Thyroid gland (tissue), 4 donors: ENCODE measurements at places on chromosomes 2 and 18. TPM values are rescaled to one million over a fixed set of nuclear protein-coding genes. Genes with fewer than 3 reads are reported as not detected.
A peak's percentile ranks its signal among the peaks of the same experiment; 100 is the strongest.

- peaks cover 9% of the 10 kb centered on the region for H3K4me1 ChIP-seq
- H3K27me3 ChIP-seq, result no peaks in the 10 kb centered on the region
- no peak overlapping the region for H3K27ac ChIP-seq
- H3K36me3 ChIP-seq, result no peaks in the 10 kb centered on the region
- H3K4me3 ChIP-seq, result no peak overlapping the region
Measured at GRCh38 chr2:98903767-98904485, 32.1 kb downstream of the CRACDL start.

- H3K36me3 ChIP-seq, result no peaks in the 10 kb centered on the region
- no peaks in the 10 kb centered on the region for H3K27me3 ChIP-seq
- H3K4me1 ChIP-seq, result no peaks in the 10 kb centered on the region
- no peak for DNase-seq
- no peak overlapping the region for H3K27ac ChIP-seq
Measured at GRCh38 chr2:167939514-167940345, 307.7 kb downstream of the STK39 start.

GRCh38 chr18:69843015-69843414 lies 104.7 kb downstream of the CD226 start:
- peaks cover 2% of the 10 kb centered on the region for H3K4me1 ChIP-seq
- DNase-seq, result no peak
- no peaks in the 10 kb centered on the region for H3K27me3 ChIP-seq
- no peak overlapping the region for H3K27ac ChIP-seq
- no peaks in the 10 kb centered on the region for H3K36me3 ChIP-seq
- H3K4me3 ChIP-seq, result no peak overlapping the region

MC5R gene
- total RNA-seq, result not detected

DNA sequence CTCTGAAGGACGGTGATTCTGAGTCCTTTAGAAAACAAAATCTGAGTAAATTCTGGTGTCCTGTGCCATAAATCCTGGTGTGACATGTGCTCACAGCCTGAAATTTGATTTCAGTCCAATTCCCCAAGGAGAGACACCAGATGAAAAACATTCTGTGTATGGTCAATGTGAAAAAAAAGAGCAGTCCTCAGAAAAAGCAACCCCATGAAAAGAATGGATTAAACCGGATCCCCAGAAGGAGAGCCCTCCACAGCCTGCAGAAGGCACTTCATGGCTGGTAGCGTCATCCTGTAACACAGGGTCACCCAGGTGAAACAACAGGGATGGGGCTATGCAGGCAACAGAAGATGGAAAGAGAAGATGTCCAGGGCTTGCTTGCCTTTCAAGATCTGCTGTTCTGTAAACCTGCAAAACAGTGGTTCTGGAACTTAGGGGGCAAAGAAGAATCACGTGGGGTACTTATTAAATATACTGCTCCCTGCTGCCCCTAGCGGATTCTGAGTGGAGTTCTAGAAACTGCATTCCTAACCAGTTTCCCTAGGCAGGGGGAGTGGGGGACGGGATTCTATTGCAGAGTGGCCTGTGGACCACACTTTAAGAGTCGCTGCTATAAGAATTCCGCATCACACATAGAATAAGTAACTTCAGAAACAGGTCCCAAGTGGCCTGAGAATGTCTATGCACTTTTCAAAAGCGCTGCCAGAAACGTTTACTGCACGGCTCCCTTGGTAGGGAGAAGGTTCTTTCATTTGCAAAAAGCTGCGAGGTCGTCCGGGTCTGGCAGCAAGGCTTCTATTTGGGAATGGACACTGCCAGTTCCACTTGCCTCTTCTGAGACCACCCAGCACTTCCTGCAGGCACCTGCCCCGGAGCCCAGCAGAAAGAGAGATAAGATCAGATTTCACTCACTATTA lies 118.9 kb upstream of the ARL5A start:
- H3K36me3 ChIP-seq, result no peaks in the 10 kb centered on the region
- H3K27ac ChIP-seq, result peak overlapping the region; percentile 27
- H3K27me3 ChIP-seq, result no peaks in the 10 kb centered on the region
- H3K4me1 ChIP-seq, result peaks cover 6% of the 10 kb centered on the region
- peak; percentile 56 for DNase-seq

GRCh38 chr2:9547262-9547991 lies 8.2 kb downstream of the ADAM17 start:
- H3K27me3 ChIP-seq, result no peaks in the 10 kb centered on the region
- no peak overlapping the region for H3K27ac ChIP-seq
- DNase-seq, result no peak
- H3K4me1 ChIP-seq, result peaks cover 4% of the 10 kb centered on the region
- no peaks in the 10 kb centered on the region for H3K36me3 ChIP-seq

DNA sequence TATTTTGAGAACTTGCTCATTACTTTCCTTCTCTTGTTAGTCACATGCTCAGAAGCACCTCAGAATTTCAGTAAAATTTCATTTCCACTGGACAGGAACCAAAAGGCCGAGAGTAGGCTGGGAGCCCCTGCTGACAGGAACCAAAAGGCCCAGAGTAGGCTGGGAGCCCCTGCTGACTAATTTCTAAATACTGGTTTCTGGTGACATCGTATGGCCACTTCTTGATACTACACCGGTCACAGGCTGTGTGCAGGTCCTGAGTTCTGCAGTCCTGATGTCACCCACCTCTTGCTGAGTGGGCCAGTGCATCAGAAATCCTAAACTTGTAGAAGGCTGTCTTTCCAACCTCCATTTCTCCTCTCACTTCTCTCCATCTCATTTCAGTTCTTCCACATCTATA lies 17.7 kb upstream of the EN1 start:
- no peaks in the 10 kb centered on the region for H3K27me3 ChIP-seq
- no peak overlapping the region for H3K4me3 ChIP-seq
- no peaks in the 10 kb centered on the region for H3K4me1 ChIP-seq

GRCh38 chr18:58369616-58370015 lies 259.3 kb downstream of the ALPK2 start:
- peaks cover 6% of the 10 kb centered on the region for H3K4me1 ChIP-seq
- H3K27me3 ChIP-seq, result no peaks in the 10 kb centered on the region
- H3K27ac ChIP-seq, result no peak overlapping the region
- no peak overlapping the region for H3K4me3 ChIP-seq
- no peak for DNase-seq
- H3K36me3 ChIP-seq, result peaks cover 13% of the 10 kb centered on the region

DNA sequence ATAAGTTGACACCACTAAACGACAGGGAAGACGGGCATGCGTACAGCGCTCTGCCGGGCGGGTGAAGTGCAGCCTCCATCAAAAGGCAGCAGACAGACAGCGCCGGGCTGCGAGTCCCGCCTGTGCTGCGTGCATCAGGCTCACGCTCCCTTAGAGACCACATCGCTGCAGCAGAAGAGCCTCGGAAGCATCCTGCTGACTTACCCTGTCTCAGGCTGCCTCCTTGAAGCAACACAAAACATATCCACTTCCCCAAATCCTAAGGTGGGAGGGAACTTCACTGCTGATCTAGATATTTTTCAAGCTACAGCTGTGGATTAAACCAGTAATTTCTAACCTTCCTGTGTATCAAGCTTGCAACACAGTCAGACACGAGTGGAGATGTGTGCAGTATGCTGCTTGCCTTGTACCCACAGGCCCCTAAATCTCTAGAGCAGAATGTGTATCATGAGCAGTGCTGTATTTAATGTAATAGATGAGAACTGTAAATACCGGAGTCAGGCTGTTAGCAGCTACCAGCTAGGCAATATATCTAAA lies 6.4 kb downstream of the MYT1L start:
- DNase-seq, result no peak
- no peak overlapping the region for H3K4me3 ChIP-seq
- H3K4me1 ChIP-seq, result no peaks in the 10 kb centered on the region

GRCh38 chr2:44171018-44171417 lies 2.3 kb downstream of the PPM1B start:
- no peaks in the 10 kb centered on the region for H3K36me3 ChIP-seq
- no peak for DNase-seq
- no peak overlapping the region for H3K4me3 ChIP-seq
- H3K27me3 ChIP-seq, result no peaks in the 10 kb centered on the region
- peaks cover 13% of the 10 kb centered on the region for H3K4me1 ChIP-seq

DNA sequence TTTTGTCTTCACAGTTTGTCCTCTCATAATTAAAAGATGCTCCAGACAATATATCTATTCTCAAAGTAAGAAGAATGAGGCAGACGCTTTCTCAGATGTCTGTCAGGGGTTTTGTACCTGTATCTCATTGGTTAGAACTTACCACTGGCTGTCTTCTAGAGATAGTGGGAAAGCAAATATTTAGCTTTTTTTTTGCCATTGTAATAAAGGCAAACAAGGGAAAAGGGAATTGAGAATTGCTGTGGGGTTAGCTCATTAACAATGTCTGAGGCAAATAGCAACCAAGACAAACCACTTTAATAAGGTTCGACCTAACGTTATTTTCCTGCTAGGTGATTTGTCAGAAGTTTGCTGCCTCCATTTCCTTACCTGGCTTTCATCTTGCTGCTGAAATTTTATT lies 30.0 kb downstream of the ZNF638 start:
- H3K36me3 ChIP-seq, result peaks cover 20% of the 10 kb centered on the region
- no peaks in the 10 kb centered on the region for H3K4me1 ChIP-seq
- DNase-seq, result no peak

DNA sequence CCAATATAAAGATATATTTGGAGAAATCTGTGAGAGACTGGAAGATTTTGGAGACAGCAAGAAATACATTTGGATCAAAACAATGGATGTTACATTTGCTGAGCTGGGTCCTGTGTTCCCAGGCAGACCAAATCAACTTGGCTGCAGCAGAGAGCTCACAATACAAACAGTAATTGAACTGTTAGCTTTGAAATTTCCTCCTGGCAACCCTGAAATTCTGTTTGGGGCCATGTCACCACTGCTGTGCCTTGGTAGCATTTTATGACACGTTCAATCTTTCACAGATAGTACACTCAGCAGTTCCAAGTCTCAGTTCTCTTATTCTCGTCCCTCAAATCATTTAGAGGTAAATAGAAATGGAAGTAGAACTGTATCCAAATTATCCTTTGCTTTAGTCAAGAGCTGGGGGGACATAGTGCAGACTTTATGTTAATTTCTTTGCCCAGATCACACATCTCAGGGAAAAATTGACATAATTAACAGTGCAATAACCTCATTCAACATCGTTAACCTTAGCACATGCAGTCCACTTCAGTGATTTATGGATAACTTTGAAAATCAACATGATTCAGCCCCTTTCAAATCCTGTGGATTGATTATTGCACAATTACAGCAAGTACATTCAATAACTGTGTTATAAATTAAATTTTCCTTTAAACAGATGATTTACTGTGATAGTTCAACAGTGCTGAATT lies 277.4 kb upstream of the MC4R start:
- no peak overlapping the region for H3K4me3 ChIP-seq
- H3K27ac ChIP-seq, result no peak overlapping the region
- no peak for DNase-seq
- H3K4me1 ChIP-seq, result no peaks in the 10 kb centered on the region

GRCh38 chr2:140136366-140136765 lies 1356.2 kb upstream of the NXPH2 start:
- H3K4me3 ChIP-seq, result no peak overlapping the region
- H3K27me3 ChIP-seq, result no peaks in the 10 kb centered on the region
- no peaks in the 10 kb centered on the region for H3K36me3 ChIP-seq
- H3K27ac ChIP-seq, result no peak overlapping the region

DNA sequence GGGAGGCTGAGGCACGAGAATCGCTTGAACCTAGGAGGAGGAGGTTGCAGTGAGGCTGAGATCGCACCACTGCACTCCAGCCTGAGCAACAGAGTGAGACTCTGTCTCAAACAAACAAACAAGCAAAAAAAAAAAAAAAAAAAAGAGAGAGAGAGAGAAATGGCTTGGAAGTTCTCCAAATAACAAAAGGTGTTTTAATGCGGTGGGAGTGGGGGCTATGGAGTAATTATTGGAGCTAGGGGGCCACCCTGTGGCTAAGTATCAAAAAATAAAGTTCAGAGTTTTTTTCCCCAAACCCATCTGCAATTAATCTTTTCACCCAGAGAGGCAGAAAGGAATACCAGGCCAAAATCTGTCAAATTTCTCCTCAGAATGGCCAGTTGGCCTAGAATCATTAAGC lies 23.0 kb upstream of the CEP68 start:
- H3K4me1 ChIP-seq, result no peaks in the 10 kb centered on the region
- H3K27me3 ChIP-seq, result no peaks in the 10 kb centered on the region
- no peaks in the 10 kb centered on the region for H3K36me3 ChIP-seq
- H3K27ac ChIP-seq, result no peak overlapping the region

DNA sequence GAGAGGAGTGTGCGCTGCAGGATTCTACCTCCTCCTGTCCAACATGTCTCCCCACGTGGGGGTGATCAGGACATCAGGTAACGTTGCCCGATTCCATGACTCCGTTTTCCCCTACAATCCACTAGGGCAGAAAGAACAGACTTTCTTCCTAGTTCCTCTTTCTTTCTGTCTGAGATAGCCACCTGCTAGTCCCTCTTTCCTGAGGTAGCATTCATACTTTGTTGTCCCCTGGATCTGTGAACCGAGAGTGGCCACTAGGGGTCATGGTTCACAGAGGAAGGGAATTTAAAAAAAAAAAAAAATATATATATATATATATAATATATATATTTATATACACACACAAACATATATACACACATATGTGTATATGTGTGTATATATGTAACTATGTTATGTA lies 210.0 kb upstream of the ZNF521 start:
- no peaks in the 10 kb centered on the region for H3K27me3 ChIP-seq
- H3K4me1 ChIP-seq, result no peaks in the 10 kb centered on the region
- peak; percentile 5 for DNase-seq
- no peak overlapping the region for H3K27ac ChIP-seq
- no peaks in the 10 kb centered on the region for H3K36me3 ChIP-seq
- no peak overlapping the region for H3K4me3 ChIP-seq

PRSS56 gene
- total RNA-seq, result not detected

GRCh38 chr18:32095192-32095899 lies 3.7 kb downstream of the RNF138 start:
- H3K4me3 ChIP-seq, result no peak overlapping the region
- H3K36me3 ChIP-seq, result no peaks in the 10 kb centered on the region
- H3K27me3 ChIP-seq, result no peaks in the 10 kb centered on the region
- no peak overlapping the region for H3K27ac ChIP-seq

DNA sequence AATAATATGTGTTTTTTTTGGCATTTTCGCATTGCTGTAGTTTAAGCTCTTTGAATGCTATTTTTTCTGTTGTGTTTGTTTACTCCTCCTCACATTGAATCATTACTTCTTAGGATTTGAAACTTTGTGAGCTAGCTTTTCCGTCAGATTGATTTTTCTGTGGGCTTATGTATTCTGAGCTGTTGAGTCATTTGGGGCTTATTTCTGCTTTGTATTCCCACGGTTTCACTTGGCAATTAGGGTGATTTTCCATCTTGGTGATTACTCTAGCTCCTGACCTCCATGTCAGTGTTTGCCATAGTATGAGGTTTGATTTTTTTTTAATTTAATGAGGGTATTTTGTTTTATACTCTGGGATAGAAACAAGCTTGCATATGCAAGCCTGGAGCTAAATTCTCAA lies 200.0 kb downstream of the CCDC102B start:
- no peaks in the 10 kb centered on the region for H3K4me1 ChIP-seq
- DNase-seq, result no peak
- no peak overlapping the region for H3K27ac ChIP-seq
- H3K27me3 ChIP-seq, result no peaks in the 10 kb centered on the region

PSD4 gene
- total RNA-seq, result 104 TPM

GRCh38 chr2:3481736-3482362 lies 37.5 kb downstream of the ADI1 start:
- peaks cover 16% of the 10 kb centered on the region for H3K36me3 ChIP-seq
- H3K27ac ChIP-seq, result no peak overlapping the region
- H3K4me1 ChIP-seq, result peaks cover 4% of the 10 kb centered on the region
- no peaks in the 10 kb centered on the region for H3K27me3 ChIP-seq
- H3K4me3 ChIP-seq, result no peak overlapping the region
